ENCODE measurements at places on chromosomes 1 and 21.

DNA sequence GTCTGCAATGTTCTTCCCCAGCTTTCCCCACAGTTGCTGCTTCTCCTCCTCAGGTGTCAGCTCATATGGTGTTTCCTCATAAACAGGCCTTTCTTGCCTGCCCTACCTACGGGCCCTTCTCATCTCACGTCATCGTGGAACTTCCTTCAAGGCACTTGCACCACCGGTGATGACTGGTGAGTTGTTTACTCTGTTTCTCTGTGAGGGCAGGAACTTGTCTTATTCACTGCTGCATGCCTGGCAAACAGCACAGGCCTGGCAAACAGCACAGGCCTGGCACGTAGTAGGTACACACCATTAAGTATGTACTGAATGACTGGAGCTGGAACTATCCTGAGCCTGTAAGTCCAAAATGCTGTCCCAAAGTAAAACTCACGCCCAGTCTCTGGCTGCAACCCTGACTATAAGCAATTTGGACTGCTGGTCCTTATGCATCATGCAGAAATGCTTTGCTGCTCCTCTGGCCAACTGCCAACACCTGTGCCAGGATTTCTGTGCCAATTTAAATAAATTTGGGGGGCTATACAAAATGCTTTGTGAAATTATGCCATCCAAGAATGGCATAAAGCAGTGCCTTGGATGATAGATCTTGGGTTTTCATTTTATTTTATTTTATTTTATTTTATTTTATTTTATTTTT lies 25.7 kb downstream of the STK40 start:
- DNase-seq: no peak

- DNase-seq: no peak
These were observed 123.7 kb downstream of the UBE2U start for GRCh38 chr1:64327119-64327518.

DNA sequence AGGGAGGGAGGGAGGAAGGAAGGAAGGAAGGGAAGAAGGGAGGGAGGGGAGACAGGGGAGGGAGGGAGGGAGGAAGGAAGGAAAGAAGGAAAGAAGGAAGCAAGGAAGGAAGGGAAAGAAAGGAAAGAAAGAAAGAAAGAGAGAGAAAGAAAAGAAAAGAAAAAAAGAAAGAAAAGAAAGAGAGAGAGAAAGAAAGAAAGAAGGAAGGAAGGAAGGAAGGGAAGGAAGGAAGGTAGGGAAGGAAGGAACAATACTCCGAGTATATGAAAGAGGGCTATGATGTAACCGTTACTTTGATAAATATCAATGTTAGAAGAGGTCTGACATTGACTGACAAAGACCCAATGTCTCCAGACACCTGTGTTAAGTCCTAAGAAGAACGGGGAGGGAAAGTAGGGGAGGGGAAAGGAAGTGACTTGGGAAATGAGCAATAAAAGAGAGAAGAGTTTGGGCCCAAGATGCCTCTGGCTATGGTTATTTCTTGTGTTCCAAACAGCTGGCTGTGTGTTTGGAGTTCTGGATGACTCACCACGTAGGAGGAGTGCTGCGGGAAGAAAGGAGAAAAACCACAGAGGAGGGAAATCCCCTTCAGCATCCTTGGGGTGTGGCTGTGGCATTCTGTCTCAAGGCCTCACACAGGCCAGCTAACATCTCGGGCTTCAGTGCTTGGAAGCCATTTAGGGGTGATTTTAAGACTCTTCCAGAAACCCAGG lies 37.0 kb upstream of the RXRG start:
- peak; percentile 2 for DNase-seq

- DNase-seq: no peak
These were observed 11.0 kb upstream of the C1QA start for GRCh38 chr1:22625262-22625925.

DNA sequence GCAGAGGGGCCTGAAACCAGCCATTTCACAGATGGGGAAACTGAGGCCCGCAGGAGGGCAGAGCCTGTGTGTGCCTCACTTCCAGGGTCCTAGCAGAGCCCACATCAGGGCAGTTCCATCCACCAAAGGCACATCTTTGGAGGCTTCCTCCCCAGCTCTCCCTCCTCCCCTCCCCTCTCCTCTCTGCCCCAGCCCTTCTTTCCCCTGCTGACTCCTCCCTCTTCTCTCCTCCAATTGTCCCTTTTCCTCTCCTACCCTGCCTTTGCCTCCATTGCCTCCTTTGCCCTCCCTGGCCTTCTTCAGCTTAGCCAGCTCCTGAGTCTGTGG lies 56.6 kb downstream of the TMEM53 start:
- DNase-seq: no peak

DNA sequence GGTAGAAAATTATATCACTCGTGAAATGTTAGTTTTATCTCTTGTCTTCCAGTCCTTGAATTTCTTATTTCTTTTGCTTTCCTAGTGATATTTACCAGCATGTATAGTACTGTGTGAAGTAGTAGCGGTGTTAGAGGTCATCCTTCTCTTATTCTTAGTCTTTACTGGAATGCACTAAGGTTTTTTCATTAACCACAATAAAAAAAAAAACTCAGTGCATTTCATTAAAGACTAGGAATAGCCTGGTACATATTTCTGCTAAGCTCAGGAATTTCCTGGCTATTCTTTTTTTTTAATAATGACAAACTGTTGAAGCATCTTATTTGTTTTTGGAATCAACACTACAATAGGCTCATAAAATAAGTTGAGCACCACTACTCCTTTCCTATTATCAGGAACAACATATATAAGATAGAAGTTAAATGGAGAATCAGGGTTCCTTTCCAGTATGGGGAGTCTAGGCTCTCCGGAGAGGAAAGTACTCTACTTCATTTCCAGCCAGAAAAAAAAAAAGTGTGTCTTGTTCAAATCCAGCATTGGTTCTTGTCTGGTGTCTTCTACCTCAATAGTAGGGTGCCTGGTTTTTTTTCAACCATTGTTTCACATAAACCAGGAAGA lies 60.0 kb downstream of the TNFSF18 start:
- no peak for DNase-seq

DNA sequence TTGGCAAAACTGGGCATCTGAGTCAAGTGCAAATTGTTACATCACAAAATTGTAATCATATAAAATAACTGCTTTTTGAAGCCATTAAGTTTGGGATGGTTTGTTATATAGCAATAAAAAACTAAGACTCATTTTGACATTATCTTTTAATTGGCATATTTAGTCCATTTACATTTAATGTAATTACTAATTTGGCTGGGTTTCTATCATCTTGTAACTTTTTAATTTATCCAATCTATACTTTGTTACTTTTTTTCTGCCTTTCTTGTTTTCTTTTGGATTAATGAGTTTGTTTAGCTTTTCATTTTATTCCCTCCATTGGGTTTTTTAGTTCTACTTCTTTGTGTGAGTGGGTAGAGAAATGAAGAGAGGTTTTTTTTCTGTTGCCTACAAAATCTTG lies 76.3 kb downstream of the DRAM2 start:
- no peak for DNase-seq

DNA sequence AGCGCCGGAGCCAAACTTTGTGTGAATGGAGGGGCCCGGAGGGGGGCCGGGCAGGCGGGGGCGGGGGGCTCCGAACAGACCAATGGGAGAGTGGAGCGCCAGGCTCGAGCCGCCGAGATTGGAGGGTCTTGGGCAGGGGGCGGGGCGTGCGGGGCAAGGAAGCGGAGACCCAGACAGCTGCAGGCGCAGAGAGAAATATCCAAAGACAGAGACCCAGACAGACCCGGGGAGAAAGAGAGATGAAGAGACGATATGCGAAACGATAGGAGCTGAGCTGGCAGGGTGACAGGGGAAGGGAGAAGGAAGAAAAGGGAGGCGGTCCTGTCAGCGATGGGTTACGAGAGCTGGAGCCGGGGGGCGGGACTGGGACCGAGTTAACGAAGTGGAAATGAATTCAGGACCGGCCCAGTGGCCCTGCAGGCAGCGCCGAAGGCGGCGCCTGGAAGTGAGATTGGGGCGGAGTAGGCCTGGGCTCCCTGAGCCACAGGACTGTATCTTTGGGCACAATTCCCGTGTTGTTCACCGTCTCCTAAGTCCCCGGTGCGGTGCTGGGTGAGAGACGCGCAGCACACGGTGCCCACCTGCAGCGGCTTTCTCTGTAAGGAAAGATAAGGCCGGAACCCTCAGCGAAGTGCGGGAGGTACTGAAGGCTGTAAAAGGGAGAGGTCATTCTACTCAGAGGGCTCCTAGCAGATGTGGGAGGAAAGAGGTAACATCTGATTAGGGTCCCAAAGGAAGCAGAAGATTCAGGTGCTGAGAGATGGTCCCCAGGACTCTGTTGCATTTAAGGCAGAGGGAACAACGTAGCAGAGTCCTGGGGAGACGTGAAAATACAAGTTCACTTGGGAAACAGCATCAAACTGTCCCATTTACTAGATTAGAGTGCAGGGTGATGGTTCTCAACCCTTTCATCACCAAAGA lies 543 bp upstream of the KCNJ10 start:
- DNase-seq: peak; percentile 50

DNA sequence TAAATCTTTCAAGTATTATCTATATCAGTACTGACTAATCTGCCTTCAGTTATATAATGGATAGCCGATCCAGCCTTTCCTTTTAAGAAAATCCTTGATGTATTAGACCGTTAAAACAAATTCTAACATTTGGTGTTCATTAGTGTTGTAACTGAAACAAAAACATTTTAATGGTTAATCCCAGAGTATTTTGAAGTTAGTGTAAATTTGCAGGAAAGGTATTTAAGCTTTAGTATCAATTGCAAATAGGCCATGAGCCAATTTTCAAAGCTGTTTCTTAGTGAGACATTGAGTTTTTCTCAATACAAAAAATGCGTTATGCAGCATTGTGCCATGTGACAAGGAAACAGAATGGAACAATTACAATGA lies 29.6 kb downstream of the DISP1 start:
- DNase-seq: no peak

DNA sequence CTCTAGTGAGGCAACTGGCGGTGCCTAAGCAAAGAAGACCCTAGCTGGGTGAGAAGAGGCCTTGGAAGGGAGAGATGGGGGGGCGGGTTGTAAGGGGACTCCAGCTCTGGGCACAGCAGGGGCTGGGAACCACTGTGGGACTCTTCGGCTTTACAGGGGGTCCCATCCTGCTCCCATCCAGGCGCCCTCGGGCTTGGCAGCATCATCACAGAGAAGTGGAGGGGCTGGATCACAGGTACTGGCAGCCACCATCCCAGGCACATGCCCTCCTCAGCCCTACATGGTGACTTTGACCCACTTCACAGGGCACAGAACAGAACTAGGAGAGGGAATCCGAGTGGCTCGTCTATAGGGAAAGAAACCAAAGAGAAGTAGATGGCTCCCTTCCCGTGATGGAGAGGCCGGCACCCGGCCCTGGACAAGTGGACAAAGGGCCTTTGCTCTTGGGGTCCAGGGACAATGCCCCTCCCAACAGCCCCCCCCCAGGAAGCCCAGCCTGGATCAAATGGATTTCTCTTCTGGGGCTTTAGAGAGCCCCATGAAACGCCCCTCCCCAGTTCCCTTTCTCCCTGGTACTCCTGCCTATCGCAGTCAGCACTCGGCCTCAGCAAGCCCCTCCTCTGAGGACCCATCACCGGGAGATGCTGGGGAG lies 54.0 kb upstream of the ECE1 start:
- DNase-seq: no peak

DNA sequence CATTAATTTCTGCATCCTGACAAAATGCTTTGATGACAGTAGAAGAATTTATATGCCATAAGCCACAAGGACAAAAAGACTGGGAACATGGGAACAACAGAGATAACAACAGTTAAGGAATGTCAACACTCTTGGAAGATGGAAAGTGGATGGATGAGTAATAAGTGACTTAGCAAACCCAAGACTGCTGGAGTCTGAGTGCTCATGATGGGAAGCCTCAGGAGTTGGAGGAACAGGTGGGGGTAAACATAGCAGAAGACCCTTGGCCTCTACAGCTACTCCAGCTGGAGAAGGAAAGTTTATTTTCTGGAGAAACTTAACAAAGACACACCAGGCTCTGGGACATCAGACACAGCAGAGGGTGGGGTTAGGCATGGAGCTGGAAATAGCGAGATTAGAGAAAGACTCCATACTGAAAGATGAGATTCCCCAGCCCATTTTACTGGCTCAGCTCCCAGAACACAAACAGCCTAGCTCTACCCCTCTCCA lies 13.6 kb downstream of the G0S2 start:
- no peak for DNase-seq

GRCh38 chr21:35511696-35512162 lies 462.6 kb upstream of the RUNX1 start:
- DNase-seq: no peak

DNA sequence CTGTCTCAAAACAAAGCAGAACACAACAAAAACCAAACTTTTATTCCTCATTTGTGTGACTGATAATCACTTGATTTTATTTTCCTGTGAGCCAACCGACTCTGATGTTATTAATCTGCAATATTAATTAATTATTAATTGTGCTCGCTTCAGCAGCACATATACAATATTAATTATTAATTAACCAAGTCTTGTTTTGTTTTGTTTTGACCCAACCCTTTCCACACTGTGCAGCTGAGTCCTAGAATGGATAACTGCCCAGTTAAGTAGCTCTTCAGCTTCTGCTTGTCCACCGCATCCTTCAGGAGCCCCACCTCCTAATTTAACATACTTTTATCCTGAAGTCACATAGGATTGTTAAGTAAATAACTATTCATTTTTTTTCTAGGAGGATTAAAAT lies 47.4 kb upstream of the EXO1 start:
- DNase-seq: no peak

- no peak for DNase-seq
These were observed 16.5 kb downstream of the DYRK1A start for GRCh38 chr21:37383086-37383485.

DNA sequence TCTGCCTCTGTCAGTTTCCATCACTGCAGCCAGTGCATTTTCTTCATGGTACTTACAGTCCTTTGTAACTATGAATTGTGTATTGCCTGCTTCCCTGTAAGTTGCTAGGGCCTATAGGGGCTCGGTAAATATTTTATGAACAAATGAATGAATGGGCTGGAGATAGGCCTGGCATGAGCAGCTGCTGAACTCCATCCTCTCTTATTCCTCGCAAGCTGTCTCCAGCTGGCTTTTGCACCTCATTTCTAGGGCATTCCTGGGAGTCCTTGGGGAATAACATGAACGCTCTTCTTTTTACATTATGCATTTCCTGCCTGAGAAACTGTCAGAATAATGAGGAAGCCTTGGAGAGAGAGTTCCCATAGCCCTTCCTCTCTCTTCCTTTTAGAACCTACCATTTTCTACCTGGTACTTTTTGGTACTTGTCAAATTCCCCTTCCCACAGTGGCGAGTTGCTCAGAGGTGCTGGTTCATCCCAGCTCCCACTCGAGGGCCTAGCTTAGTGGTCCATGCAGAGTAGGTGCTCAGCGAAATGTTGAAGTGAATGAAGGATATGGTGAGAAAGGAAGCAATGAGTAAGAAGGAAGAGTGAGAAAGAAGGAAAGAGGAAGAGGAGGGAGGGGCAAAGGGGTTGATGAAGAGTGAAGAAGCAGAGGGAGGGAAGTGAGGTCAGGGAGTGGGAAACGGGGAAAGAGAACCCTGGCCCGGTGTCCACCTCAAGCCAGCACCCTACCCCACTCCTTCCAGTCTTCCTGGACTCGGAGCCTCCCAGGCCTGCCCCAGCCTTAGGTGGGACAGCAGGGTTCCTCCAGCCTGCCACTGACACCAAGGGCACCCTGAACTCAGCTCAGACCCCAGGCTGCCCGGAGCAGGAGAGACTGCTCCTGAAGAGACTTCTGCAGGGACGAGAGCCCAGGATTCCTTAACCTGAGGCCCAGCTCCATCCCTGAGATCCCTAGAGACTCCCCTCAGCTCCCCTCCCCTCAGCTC lies 29.6 kb downstream of the KCNC4 start:
- no peak for DNase-seq

GRCh38 chr1:175508320-175509110 lies 234.9 kb downstream of the TNR start:
- DNase-seq: no peak

Data from T-helper 1 cell (primary cell).